ENCODE measurements at places on chromosomes 2 and 18. TPM values are rescaled to one million over a fixed set of nuclear protein-coding genes. Genes with fewer than 3 reads are reported as not detected.

The PPP1R1C gene
- total RNA-seq, result not detected

The SERPINB10 gene
- not detected for total RNA-seq

The SDC1 gene
- 21.0 TPM for total RNA-seq

The MC4R gene
- total RNA-seq, result not detected

The GATA6 gene
- total RNA-seq, result 79.9 TPM

The PAX8 gene
- total RNA-seq, result not detected

DNA sequence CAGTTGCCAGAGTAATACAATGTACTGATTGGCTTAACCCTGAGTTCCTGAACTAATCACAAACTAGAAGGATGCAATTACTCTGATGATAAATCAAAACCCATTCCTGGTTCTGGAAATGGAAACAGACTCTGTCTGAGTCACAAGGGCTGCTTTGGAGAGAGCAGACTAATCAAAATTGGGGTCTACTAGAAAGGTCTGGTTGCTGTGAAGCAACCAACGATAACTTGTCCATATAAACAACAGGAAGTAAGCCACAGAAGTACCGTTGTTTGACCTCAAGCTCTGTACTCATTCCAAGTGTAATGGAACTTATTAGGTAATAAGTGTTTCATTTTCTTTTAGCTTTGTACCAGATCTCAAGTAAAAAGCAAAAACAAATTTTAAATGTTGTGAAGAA lies 49.7 kb downstream of the RASGRP3 start:
- DNase-seq, result no peak

- DNase-seq, result no peak
Measured at GRCh38 chr2:429142-429541, 141.3 kb upstream of the ALKAL2 start.

DNA sequence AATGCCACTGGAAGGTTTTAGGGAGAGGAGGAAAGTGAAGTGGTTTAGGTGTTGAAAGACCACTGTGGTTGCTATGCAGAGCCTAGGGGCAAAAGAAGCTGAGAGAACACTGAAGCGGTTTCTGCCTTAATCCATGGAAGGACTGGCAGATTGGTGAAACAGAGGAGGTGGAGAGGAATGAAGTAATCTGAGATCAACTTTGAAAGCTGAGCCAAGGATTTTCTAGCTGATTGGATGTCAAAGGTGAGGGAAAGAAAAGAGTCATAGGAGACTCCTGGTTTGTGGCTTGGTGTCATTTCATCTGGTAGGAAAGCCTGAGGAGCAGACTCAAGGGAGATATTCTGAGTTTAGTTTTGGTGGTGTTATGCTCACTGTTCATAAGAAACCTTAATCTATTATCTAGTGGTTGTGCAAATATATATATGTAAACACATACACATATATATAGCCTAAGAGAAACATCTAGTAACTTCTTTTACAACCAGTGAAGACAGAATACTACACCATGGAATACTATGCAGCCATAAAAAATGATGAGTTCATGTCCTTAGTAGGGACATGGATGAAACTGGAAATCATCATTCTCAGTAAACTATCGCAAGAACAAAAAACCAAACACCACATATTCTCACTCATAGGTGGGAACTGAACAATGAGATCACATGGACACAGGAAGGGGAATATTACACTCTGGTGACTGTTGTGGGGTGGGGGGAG lies 134.1 kb upstream of the CREB1 start:
- DNase-seq, result no peak

DNA sequence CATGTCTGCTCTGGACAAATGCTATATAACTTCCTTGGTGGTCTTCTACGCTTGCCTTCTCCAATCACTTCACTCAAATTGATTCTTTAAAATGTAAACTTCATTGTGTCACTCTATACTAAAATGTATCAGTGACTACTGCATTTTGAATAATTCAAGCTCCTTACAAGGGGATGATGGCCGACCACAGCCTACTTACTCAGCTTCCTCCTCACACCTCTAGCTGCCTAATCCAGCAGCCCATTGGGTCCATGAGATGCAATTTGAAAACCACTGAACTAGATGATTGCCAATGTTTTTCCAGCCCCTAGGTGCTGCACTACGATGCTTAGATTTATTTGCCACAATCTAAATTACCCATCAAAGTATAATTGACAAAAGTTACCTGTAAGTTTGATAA lies 120.7 kb downstream of the CTAGE1 start:
- DNase-seq, result no peak

- DNase-seq, result no peak
Measured at GRCh38 chr2:213104092-213104902, 47.1 kb downstream of the IKZF2 start.

- DNase-seq, result no peak
Measured at GRCh38 chr18:57640749-57641148, 19.1 kb upstream of the NARS1 start.

DNA sequence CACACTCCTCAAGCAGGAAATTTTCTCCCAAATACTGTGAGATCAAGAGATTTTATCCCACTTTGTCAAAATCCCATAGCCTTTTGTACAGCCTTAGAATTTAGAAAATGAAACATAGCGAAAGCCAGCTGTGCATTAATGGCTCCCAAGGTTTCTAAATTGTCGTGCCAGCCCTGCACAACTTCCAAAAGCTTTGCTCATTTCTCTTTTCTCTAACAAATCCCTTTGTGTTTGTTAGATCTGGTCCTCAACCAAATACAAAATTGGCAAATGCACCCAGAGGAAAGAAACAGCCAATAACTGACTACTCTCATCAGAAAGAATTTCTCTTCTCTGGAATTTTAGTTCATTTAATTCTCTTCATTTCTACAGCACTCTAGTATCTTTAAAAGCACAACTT lies 361.1 kb downstream of the INSIG2 start:
- DNase-seq, result no peak

DNA sequence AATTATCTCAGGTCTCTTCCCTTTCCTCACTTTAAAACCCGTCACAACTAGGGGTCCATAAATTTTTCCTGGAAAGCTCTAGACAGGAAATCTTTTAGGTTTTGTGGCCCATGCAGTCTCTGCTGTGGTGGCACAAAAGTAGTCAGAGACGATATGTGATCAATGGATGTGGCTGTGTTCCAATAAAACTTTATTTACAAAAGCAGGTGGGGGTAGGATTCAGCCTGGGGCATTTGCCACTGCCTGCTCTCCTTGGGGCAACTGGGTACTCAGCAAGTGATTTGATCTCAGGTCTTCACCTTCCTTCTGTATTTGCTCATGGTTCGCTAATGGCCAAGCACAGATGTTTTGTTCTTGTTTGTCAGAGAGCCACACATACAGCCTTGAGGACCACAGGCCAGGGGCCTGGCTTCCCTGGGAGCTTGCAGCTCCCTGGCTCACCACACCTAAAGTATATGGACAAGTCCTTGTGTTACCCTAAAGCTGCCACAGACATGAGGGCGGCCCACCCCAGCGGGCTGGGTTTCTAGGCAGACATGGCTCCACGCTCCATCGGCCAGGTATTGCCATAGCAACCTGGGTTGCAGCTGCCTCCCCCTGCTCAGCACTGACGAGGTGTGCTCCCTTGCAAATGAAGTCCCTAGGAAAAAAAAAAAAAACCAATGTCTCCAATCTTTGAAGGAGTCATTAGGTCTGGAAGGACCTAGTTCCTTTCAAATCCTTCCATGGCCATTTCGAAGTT lies 89.7 kb upstream of the YWHAQ start:
- no peak for DNase-seq

Data from stomach (tissue), 19 donors.